ENCODE measurements at places on chromosomes 2 and 18.

DNA sequence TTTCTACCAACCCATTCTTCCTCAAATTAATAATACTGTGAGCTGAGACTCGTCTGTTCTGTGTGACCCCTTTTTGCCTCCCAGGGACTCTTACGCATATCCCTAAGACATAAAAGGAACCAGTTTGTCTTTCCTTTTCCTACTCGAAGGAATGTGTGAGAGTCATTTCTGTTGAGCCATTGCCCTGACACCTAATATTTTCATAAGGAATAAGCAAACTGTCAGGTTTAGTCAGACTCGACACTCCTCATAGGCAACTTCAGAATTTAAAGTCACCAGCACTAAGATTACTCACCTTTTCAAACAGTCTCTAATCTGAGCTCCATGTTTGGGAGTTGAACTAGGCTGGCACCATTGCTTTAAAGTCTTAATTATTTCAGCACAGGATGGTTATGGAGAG lies 305.5 kb downstream of the IKZF2 start:
- no peak for DNase-seq

DNA sequence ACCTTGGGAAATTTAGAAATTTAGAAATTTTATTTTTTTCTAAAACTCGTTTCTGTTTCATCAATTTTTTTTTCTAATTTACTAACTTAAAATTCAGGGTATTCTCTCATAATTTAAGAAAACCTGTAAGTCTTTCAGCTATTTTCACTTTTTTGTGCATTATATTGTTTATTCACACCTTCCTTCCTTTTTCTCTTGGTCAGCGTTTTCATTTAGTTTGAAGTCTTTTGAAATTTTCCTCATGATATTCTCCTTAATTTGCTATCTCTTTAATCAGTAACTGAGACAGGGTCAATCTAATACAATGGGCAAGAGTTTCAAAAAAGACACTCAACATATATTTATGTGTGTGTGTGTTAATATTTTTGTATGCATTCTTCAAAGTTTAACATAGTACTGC lies 50.5 kb upstream of the MSTN start:
- DNase-seq: no peak

DNA sequence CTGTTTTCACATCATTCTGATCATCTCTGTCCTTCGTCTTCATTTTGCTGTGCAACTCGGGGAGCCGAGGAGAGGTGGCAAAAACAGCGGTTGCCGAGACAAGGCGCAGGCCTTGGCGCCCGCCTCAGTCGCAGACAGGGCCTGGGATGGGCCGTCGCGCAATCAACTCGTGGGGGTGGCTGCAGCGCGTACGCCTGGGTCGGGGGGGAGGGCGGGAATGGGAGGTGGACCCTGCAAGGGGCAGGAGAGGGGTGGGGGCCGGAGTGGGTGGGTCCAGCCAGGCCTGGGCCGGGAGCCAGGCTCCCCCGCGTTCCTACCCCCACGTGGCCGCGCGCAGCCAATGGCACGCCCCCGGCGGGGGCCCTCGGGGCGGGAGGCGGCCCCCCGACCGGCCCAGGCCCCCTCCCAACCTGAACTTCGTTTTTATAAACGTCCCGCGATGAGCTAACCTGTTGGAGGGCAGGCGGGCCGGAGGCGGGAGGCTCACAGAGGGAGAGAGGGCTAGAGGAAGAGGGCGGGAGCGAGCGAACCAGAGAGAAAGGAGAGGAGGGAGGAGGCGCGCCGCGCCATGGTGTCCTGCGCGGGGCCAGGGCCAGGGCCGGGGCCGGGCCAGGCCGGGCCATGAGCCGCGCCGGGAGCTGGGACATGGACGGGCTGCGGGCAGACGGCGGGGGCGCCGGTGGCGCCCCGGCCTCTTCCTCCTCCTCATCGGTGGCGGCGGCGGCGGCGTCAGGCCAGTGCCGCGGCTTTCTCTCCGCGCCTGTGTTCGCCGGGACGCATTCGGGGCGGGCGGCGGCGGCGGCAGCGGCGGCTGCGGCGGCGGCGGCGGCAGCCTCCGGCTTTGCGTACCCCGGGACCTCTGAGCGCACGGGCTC lies at the start of gene HOXD13:
Gene HOXD13 (plus strand): TSS at position 452 of the 875 bp plus-strand sequence. CDS start 170 bp downstream, at position 622.
- no peak for DNase-seq

GRCh38 chr2:36680012-36680411 lies 16.5 kb upstream of the VIT start:
- no peak for DNase-seq

- DNase-seq: no peak
Observed at GRCh38 chr2:15973481-15974401, 33.4 kb downstream of the MYCN start.

DNA sequence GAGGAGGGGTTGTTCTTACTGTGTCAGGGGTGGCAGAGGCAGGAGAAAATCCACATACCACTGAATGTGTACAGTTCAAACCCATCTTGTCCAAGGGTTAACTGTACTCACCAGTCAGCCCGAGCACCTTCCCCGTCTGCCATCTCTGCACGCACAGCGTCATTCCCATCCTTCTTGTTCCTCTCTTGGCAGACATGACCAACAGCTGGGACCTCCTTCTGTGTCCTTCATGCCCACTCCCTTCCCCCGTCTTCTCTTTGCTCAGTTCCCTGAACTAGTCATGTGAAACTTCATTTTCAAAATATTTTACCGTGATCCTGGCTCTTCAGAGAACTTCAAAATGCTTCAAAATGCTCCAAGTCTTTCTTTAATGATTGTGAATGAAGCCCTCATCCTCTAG lies 92.0 kb downstream of the FARSB start:
- no peak for DNase-seq

DNA sequence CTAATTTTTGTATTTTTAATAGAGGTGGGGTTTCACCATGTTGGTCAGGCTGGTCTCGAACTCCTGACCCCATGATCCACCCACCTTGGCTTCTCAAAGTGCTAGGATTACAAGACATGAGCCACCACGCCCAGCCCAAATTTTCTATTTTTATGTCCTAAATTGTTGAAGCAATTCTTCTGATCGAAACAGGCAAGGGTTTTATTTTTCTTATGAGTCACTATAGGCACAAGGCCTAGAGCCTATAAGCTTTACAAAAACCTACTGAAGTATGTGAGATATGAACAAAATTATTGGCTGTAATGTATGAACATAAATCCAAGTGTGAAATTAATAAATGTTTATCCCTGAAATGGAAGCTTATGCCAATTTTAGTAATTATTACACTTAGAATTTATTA lies 464.2 kb upstream of the NRP2 start:
- DNase-seq: no peak

DNA sequence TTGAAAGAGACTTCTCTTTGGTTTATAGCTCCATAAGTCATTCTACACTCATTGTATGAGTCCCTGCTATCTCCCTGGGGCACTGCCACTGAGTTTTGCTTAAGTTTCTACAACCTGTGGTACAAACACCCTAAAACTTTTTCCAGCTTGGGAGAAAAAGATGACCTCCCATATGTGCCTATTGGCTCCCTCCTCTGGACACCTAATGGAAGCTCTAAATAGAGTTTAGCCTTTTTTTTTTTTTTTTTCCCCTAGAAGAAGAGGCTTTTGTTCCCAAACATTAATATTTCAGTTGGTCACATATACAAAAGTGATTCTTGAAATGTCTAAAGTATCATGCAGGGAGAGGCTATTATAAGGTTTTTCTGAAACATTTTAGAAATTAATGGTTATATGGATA lies 547.2 kb upstream of the TMEFF2 start:
- DNase-seq: no peak

DNA sequence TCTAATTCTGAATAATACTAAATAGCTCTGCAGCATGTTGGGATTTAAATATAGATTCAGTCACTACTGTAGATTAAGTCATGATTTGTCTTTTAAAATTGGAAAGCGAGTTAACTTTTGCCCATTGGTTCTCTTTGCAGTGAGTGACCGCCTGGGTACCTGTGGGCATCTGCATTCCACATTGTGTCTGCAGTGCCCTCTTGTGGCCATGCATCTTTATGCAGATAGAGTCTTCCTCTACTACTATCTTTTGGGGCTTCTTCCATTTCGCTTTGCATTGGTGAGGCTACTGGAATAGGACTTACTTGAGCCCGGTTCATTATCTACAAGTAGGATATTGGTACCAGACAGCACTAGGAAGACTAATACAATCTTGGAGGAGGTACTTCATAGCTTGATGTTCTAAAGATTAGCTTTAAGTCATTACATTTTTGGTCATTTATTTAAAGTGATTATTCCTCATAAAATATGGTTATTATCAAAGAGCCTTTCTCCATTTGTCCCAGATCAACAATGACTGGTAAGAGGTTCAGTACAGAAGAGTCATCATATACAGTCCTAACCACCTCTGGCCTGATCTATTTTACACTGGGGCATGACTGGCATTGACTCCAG lies 203.0 kb downstream of the SOCS6 start:
- peak; percentile 14 for DNase-seq

DNA sequence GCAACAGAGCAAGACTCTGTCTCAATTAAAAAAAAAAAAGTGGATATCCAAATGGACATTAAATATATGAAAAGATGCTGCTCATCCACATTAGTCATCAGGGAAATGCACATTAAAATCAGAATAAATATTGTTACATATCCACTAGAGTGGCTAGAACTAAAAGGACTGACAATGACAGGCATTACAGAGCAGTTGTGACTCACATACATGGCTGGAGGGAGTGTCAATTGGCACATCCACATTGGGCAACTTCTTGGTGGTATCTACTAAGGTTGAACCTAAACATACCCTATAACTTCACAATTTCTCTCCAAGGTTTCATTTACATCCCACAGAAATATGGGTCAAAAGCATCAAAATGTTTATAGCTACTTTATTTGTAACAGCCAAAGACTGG lies 14.0 kb upstream of the DNER start:
- DNase-seq: no peak

GRCh38 chr18:34847408-34847807 lies 137.3 kb downstream of the DTNA start:
- DNase-seq: no peak

DNA sequence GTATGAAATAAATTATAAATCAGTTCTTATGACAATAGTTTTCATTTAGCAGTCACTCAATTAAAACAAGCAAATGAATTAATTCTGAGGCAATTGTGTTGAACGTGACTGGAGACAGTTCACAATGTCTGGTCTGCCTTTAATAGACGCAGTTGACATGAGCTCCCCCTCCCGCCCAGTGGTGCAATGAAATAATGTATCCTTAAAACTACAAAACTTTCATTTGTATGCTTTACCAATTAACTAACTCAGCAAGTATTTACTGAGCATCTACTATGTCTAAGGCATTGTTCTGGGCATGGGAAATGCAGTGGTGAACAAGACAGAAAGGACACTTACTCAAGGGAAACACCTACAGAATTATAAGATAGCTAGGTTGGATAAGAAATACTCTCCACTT lies 3.5 kb upstream of the DSC2 start:
- DNase-seq: no peak

- no peak for DNase-seq
Observed at GRCh38 chr18:10398571-10398970, 55.9 kb upstream of the APCDD1 start.

GRCh38 chr2:182280118-182280517 lies 146.7 kb downstream of the PDE1A start:
- DNase-seq: no peak

GRCh38 chr18:54284535-54284934 lies 15.2 kb downstream of the POLI start:
- peak; percentile 13 for DNase-seq

DNA sequence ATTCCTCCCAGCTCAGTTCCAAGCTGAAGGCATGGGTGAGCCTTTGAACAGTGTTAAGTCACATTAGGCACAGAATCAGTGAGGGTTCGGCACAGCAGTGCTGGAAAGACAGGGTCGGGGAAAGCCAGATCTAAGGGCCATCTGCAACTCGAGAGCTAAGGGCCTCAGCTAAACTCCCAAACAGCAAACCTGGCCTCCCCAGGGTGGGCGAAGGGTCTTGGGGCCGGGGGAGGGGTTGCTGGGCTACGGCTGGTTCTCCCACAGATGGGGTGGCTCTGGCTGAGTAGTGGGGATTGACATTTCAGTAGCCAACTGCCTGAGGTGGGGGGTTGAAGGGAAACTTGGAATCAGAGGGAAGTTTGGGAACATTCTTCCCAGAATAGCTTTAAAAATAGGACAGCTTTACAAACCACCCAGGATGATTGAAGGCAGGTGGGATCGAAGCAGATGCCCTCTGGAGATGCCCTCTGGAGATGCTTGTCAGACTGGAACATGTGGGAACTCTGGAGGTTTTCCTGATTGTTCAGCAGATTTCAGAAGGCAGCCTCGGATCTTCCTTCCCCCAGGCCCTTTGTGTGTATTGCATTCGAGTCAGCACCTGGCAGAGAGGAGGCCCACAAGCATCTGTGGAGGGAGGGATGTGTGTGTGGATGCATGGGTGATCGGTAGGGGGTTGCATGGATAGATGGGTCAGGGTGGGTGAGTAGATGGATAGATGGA lies 156.4 kb downstream of the SMAD7 start:
- DNase-seq: no peak

DNA sequence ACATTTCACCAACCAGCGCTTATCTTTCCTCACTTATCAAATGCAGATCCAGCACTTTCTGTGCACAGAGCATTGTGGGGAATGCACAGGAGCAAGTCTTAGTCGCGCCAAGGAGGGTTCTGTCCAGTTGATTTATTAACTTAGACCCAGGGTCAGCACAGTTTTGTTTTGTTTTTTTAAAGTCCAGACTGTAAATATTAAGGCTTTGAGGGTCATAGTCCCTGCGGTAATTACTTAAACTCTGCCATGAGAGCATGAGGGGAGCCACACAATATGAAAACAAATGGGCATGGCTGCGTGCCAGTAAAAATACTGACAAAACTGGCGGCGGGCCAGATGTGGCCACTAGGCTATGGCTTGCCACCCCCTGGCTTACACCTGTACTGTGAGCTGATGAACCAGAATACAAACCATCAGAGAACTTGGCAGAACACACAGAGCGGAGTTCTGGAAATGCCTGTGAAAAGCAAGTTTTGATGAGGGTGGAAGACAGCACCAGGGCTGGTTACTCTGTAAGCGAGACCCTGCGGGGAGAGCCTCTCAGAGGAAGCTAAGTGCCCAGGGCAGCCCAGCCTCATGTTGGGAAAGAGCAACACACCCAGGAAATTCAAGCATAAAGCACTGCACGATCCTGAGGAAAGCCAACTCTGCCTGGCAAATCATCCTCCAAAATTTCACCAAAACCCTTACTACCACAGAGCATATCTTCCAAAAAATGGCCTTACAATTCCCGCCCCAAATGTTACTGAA lies 43.6 kb downstream of the L3MBTL4 start:
- no peak for DNase-seq

- DNase-seq: no peak
Observed at GRCh38 chr2:168210895-168211570, 36.4 kb downstream of the STK39 start.

GRCh38 chr2:161391737-161392506 lies 24.2 kb upstream of the TBR1 start:
- DNase-seq: no peak

DNA sequence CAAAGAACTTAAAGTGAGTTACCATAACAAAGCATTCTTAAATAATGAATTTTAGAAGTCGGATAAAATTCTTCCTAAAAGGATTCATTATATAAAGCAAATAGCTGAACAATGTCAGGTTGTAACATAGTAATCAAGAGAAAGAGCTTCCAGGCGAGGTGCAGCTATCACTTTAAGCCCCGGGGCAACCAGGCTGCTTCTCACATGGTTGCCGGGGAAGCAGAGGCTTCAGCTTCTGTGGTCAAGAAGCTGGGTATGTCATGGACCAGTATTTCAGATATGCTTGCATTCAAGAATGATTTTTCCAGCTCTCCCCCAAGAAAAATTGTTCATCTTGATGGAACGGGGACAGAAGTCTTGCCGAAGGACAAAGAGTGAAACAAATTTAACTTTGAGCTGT lies 23.6 kb upstream of the KYNU start:
- DNase-seq: no peak

GRCh38 chr2:157319795-157320194 lies 5.8 kb downstream of the ERMN start:
- DNase-seq: no peak

Measured in stimulated activated naive CD4-positive, alpha-beta T cell treated with Interleukin-2 at 50 U/mL for 16 hours (primary cell).